ENCODE measurements at places on chromosomes 4 and X.

DNA sequence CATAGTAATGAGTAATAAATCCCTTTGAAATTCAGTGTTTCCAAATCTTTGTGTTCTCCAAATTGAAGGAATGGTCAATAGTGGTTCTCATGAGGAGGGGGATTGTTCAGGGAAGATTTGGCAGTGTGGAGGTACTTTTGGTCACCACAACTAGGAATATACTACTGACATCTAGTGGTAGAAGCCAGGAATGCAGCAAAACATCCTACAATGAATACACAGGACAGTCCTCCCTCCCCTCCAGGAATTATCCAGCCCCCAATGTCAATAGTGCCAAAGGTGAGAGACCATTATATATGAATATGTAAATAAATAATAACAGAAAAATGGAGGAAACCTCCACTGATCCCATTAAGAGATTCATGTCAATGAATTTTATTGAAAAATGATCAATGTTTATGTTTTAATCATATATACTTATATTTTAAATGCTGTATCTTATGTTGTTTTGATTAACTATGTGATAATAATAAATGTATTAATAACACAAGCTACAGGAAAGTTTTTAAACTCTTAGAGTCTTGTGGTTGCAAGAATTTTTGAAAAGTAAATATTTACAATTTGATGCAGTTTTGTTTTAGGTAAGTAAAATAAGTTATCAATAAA lies 14.4 kb upstream of the FAM9A start:
- no peak for DNase-seq

- DNase-seq, result no peak
Observed at GRCh38 chr4:169219440-169219839, 51.3 kb downstream of the SH3RF1 start.

DNA sequence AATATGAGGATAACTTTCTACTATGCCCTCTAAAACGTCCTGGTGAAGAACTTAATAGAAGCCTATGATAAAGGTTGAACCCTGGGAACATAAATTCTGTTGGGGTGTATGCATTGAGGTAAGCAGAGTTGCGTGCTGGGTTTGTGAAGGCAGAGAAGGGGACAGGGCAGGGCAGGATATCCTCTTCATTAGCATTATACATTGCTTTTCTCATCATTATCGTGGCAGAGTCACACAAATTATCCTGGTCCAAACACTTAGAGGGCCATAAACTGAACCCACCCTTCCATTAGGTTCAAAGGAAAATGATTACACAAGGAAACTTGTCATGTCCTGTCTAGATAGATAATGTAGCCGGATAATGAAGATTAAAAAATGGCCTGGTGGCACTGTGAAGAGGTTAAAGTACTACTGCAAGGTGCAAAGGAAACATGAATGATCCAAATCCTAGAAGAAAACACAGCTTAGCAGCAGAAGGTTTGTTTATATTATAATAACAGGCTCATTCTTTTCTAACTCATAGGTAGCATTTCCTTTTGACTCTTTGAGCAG lies 189.1 kb downstream of the SPCS3 start:
- DNase-seq, result no peak

- no peak for DNase-seq
Observed at GRCh38 chr4:139808381-139808807, 142.8 kb downstream of the MGST2 start.

DNA sequence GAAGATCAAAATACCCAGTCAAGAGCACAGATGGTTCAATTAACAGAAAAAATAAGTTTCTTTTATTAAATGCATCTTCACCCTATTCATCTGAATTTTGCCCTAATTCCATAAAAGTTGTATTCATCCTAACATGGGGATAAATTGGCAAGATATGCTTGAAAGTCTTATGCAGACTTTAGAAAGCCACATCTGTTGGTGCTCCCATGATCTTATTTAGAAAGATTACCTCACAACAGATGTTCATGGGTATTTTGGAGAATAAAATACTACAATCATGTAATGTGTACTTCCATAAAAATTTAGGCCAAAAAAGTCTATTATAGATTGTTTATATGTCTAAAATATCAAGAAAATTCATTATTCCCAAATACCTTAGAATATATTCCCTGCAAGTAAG lies 510.3 kb downstream of the TECRL start:
- no peak for DNase-seq

- DNase-seq, result peak; percentile 19
Observed at GRCh38 chrX:153438532-153438931, 7.3 kb downstream of the TREX2 start.

GRCh38 chr4:8533274-8533865 lies 46.8 kb upstream of the GPR78 start:
- DNase-seq, result no peak

- no peak for DNase-seq
Observed at GRCh38 chr4:153174821-153175567, 29.2 kb upstream of the TRIM2 start.

DNA sequence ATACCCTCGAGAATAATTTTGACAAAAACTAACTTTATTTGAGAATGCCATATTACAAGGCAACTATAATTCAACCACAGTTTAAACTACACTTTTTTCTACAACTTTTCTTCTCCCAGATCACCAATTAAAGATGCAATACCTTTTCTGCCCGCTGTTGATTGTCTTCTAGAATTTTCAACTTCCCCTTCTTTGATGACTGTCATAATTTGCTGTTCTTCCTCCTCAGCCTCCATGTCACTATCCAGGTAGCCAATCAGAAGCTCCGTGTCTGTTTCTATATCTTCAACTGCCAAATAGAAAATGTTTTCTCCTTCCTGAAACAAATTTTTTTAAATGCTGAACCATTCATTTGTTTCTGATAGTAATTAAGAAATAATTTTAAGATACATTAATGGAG lies 101.5 kb downstream of the PRDM5 start:
- DNase-seq, result no peak

Data from posterior vena cava (tissue), 2 donors.